ENCODE measurements at places on chromosomes 2 and 18. TPM values are rescaled to one million over a fixed set of nuclear protein-coding genes. Genes with fewer than 3 reads are reported as not detected.

Gene ITPRIPL1
- 11.4 TPM for total RNA-seq

GRCh38 chr2:6068429-6068828 lies 376.2 kb downstream of the SOX11 start:
- DNase-seq, result no peak
- no peaks in the 10 kb centered on the region for H3K27me3 ChIP-seq
- no peak overlapping the region for H3K4me3 ChIP-seq
- no peak overlapping the region for H3K27ac ChIP-seq

GRCh38 chr2:100053087-100053885 lies 89.1 kb downstream of the AFF3 start:
- no peak overlapping the region for H3K4me3 ChIP-seq
- DNase-seq, result no peak
- H3K27me3 ChIP-seq, result no peaks in the 10 kb centered on the region
- H3K36me3 ChIP-seq, result no peaks in the 10 kb centered on the region
- no peak overlapping the region for H3K27ac ChIP-seq

DNA sequence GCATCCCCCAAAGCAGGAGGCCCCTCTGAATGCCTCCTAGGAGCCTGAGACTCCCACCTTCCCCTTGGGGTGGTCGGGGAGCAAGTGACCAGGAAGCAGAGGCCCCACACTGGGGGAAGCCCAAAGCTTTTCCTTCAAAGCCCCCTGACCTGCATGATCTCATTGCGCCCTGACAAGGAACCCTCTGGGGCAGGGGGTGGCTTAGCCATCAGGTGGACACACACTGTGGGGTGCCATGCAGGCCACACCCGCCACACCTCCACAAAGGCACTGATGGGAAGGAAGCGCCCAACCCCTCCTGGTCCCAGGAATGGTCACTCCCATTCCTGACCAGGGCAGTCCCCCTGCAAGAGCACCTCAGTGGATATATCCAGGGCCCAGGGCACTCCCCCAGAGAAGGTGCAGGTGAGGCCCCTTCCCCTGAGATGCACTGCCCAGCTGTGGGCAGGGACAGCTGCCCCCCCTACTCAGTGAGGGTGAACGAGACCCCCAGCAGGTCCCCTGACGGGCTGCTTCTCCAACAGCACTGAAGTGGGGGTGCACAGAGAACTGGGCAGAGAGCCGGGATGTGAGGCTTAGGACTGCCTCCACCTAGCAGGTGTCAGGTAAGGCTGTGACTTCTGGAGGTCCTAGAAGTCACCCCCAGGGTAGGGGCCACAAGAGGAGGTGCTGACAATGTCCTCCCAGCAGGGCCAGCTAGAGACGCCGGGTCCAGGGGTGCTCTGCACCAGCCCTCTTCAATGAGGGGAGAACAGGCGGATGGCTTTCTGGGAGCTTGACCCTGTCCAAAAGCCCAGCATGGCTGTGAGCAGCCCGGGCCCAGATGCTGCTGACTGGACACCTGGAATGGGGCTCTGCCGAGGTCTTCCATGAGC lies 31.5 kb downstream of the HS6ST1 start:
- H3K4me1 ChIP-seq, result no peaks in the 10 kb centered on the region
- no peaks in the 10 kb centered on the region for H3K36me3 ChIP-seq
- H3K27ac ChIP-seq, result no peak overlapping the region

- no peaks in the 10 kb centered on the region for H3K36me3 ChIP-seq
- no peak for DNase-seq
- no peak overlapping the region for H3K27ac ChIP-seq
- H3K27me3 ChIP-seq, result peaks cover 14% of the 10 kb centered on the region
These were observed 3.1 kb downstream of the EGR4 start for GRCh38 chr2:73290049-73290839.
